Kidney tubule cell (primary cell): ENCODE measurements at places on chromosomes 13 and 19.

GRCh38 chr19:38683393-38684077 is 36.1 kb downstream of the ACTN4 start:
- DNase-seq: peak; percentile 100

GRCh38 chr13:73055813-73056564 is 2.8 kb upstream of the KLF5 start:
- DNase-seq: peak; percentile 94

GRCh38 chr19:39412867-39413271 is 400 bp downstream of the PLEKHG2 start:
- DNase-seq: no peak

DNA sequence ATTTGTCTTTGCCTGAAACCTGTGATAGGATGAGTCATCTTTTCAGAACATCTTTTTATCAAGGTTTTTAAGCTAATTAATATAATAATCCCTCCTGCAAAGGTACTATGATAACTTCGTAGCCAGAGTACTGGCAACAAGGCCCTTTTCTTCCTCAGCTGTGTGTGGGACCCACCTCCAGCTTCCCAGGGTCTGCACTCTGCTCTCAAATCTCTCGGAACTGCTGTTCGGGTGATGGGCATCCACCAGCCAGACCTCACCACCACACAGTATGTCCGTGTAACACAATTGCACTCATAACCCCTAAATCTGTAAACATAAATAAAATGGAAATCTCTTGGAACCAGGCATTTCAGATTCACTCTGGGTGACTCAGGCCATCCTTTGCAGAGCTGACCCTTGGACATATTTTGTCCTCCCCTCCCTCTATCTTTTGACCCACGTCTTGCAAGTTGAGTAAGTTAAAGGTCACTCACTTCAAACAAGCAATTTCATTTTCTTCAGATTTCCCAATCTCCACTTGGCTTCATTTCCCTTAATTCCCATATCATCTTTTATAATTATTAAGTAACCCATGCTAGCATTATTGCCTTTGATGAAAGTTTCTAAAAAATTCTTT is 29.5 kb downstream of the COL4A1 start:
- no peak for DNase-seq

- DNase-seq: peak; percentile 98
These were observed 4.3 kb downstream of the MYO9B start for GRCh38 chr19:17079710-17080439.

GRCh38 chr19:1076951-1077350 is 10.0 kb downstream of the ARHGAP45 start:
- peak; percentile 85 for DNase-seq

DNA sequence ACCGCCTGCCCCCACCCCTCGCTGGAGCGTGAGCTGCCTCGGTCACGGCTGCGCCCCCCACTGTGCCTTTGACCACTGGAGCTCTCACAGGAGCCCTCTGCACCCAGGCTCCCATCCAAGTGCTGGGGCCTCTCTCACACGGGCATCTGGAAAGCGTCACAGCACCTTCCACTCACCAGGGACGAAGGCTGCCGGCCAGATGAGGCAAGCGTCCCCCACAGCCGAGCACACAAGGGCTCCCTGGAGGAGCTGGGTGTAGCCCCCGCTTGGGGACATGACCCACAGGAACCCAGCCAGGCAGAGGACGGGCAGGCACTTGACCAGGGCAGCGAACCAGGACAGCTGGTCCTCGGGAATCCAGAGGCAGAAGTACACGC is 560 bp downstream of the TMEM86B start:
- no peak for DNase-seq

DNA sequence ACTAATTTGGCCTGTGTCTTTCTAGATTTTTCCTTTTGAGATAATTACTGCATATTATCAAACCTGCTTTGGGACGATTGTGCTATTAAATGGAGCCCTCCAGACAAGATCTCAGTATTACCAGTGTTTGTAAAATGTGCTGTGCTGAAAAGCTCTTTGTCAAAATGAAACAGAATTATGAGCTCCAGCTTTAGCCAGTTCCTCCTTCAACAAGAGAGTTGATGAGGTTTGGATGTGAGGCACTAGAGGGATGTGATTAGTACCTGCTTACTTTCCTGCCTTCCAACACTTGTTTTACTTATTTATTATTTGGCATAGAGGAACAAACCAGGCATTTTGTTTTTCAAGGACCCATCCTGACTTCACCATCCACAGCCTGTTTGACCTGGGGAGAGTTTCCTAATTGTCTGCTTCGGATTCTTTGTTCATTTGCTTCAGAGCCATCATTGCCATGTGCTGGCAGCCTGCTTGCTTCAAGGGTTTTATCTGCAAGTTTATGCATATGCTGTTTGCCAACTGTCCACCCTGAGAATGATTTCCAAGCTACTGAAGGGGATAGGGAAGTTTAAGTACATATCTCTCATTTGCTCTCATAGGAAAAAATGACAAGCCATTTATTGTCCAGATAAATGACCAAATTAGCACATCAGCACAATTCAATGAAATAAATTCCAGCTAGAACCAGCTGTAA is 32.9 kb upstream of the CPB2 start:
- no peak for DNase-seq

DNA sequence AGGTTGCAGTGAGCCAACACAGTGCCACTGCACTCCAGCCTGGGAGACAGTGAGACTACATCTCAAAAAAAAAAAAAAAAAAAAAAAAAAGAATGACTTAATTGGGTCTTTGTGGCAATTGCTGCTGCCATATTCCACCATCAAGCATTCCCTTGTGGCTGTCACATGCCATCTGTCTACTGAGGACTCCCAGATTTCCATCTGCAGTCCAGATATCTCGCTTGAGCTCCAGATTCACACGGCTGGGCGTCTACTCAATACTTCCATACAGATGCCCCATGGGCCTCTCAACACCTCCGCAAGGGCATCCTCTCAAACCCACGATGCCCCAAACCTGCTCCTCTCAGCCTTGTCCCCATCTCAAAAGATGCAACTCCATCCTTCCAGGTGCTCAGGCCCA is 12.9 kb downstream of the TMEM143 start:
- DNase-seq: no peak

DNA sequence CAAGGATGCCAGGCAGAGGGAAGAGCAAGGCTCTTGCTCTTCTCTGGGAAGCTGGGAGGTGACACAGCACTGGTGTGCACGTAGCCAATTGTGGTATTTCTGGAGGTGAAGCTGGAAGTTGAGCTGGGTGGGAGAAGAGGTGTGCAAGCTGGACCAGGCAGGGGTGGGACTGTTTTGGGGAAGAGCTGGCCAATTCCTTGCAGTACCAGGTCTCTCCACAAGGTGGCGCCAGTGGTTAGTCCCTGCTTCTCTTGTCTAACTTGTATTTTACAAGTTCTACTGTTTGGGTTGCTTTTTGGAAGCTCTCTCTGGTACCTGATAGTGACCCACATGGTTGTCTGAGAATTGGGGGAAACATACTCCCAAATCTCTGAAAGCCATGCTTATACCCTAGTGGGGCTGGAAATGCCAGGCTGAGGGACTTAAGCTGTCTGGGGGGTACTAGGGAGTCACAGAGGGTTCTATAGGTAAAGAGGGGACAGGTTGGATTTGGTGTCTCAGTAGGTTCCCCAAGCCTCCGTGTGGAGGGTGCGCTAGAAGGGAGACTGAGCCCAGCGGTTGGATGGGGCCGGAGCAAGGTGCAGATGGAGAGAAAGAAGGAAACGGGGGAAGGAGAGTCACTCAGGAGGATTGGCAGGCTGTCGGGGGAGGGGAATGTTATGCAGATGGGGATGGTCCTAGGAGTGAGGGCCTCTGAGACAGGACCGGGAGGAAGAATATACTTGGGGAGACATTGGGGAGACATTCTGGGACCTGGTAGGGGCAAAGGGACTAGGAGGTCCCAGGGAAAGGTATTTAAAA is 3.0 kb downstream of the HPN start:
- DNase-seq: peak; percentile 56

DNA sequence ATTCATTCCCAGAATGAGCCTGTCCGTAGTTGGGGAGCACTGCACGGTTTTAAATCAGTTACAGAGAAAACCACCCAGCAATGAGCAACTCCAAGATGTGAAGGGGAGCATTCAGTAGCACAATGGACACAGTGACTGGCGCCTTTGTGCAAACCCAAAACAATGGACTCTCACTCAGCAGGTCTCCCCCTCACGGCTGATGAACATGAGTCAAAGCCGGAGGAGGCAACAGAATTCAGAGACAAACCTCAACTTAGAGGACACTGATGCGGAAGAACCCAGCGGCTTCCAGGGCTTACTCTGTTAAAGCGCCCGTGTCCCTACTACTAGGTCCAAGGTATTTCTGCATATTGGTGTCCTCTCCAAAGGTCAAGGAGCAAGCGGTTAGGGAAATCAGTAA is 17.7 kb downstream of the PLEKHF1 start:
- peak; percentile 20 for DNase-seq

- DNase-seq: peak; percentile 82
These were observed 15.9 kb upstream of the IZUMO2 start for GRCh38 chr19:50178859-50179537.

GRCh38 chr13:65560936-65561335 is 1669.2 kb downstream of the PCDH9 start:
- DNase-seq: no peak

- no peak for DNase-seq
These were observed 186.5 kb upstream of the ATXN8OS start for GRCh38 chr13:69921156-69921555.

GRCh38 chr19:13429563-13429962 is 76.7 kb downstream of the CACNA1A start:
- DNase-seq: no peak

GRCh38 chr19:13669780-13670355 is 94.5 kb upstream of the MRI1 start:
- DNase-seq: no peak

DNA sequence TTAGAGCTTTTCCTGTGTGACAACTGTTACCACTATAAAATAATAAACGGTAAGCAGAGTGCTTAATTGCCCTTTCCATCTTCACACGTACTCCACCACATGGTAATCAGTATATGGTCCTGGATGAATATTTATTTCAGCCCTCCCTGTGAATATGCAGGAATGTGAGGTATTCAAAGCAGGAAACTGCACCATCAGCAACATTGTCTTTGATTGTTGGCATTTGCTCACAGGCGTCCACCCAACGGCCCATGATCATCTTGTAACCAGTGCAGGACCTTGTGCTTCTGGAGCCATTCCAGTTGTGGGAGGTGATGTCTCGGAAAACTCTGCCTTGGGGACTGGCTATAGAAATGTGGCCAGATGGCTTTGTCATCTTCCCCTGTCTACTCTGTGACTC is 132.6 kb downstream of the COG6 start:
- DNase-seq: no peak

- DNase-seq: peak; percentile 31
These were observed 1687.5 kb downstream of the EFNB2 start for GRCh38 chr13:104847922-104848321.

DNA sequence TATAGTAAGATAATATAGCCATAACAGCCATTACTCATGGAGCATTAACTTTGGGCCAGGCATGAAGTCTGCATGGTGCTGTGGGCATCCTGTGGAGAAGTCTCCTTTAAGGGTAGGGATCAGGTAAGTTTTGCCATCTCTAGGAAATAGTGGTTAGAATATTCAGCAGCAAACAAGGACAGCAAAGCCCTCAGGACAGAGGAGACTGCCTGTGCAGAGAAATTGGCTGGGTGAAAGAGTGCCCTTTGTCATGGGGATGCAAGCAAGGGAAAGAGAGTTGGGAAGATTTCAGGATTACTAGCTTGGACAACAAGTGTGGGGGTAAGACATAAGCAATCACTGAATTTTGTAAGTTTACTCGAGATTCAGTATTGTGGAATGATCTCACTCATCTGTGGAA is 15.7 kb upstream of the OBI1 start:
- no peak for DNase-seq

DNA sequence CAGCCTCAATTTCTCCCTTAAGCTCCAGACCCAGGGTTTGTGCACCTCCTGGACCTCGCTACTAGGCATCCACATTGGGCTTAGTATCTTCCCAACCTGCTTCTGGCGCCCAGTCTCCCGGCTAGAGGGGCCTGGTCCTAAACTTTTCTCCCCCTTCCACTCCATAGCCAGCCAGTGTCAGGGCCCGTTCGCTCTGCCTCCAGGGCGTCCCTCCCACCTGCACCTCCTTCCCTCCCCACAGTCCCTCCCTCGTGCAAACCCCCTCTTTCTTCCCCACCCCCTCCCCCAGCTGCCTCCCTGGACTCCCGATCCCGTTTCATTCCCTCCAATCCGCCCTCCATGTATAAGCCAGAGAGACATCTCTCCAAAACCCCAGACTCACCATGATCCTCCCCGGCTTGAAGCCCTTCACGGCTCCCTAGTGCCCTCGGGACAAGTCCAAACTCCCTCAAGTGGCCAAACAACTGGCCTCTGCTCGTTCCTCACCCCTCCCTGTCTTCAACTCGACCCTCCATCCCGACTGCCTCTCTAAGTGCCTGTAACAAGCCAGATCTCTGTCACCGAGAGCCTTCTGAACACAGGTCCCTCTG is 997 bp upstream of the SAMD4B start:
- no peak for DNase-seq

DNA sequence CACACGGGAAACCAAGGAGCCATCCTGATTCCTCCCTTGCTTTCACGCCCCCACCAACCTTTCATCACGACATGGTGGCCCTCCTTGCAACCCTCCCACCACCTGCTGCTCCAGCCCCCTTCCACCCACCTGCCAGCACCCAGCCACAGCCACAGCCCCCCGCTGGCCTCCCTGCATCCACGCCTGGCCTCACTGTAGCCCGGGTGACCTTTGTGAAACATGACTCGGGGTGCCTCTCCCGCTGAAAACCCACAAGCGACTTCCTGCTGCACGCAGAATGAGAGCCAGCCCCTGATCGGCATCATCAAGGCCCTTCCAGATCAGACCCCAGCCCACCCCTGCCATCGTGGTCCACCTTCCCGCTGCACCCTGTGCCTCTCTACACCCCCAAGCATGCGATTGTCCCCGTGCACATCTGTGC is 14.9 kb downstream of the POP4 start:
- no peak for DNase-seq

GRCh38 chr19:43595605-43595998 is 332 bp downstream of the IRGQ start:
- no peak for DNase-seq

DNA sequence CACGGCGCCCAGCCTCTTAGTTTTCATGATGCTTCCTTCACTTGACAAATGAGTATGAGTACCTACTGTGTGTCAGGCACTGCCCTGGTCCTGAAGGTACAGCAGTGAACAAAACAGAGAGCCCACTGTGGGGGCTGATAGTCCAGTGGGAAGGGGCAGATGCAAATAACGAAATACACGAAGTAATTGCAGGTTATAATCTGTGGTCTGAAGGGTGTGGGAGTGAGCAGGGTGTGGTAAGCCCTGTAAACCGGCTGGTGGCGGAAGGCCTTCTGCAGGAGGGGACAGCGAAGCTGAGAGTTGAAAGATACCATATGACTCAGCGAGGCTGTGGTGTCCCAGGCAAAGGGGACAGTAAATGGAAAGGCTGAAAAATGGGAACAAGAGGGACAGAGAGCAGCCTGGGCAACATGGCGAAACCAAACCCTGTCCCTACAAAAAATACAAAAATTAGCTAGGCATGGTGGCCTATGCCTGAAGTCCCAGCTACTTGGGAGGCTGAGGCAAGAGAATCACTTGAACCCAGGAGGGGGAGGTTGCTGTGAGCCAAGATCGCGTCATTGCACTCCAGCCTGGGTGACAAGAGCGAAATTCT is 60.5 kb downstream of the MAP4K1 start:
- no peak for DNase-seq

GRCh38 chr19:42850981-42851717 is 28.4 kb downstream of the PSG1 start:
- DNase-seq: peak; percentile 98
